ENCODE measurements at places on chromosomes 16 and 17.

GRCh38 chr16:57483725-57484514, 2.4 kb downstream of the DOK4 start:
- DNase-seq: no peak

DNA sequence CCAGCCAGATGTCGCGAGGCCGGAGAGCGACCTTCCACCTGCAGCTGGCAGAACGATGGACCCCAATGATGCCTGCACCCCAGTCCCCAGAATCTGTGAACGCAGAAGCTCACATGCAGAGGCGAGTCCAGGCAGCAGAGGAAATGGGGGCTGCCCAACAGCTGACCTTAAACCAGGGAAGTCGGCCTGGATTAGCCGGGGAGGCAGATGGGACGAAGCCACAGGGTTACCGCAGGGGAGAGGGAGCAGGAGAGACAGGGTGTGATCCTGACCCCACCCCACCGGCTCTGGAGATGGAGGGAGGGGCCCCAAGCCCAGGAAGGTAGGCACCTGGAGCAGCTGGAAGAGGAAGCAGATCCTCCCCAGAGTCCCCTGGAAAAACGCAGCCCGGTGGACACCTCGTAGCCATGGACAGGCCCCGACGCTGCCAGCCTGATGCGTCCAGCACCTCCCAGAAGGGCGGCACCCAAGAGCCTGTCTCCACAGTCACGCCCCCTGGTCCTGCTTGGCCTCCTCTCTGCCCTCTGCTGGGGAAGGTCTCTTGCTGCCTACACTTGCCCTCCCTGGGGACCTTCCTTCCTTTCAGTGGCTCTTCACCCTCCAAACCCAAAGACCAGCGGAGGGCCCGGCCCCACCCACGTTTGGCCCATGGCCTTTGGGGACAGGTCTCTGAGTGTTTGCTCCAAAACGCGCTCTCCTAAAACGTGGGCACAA, 37.3 kb downstream of the PIEZO1 start:
- no peak for DNase-seq

DNA sequence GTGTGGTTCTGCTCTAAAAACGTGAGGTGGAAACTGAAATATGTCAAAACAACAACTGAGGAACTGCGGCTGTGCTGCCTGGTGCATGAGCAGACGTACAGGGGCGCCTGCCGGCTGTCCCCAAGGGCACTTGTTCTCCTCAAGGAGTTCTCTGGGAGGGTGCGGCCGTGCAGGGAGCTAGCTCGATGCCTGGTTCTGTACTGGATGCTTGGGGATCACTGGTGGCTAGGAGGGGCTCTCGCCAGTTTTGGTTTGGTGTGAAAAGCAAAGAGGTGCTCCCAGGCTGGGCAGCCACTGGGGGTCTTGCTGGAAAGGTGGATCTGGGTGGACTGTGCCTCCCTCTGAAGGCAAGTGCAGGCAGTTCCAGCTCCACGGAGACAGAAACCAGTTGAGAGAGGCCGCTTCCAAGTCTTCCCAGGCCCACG, 41.9 kb upstream of the ATP2A3 start:
- DNase-seq: no peak

- DNase-seq: no peak
These were observed 57.9 kb downstream of the AXIN2 start for GRCh38 chr17:65503557-65503956.

Data from kidney (tissue), 22 donors.